ENCODE measurements at places on chromosomes 7 and 10. TPM values are rescaled to one million over a fixed set of nuclear protein-coding genes. Genes with fewer than 3 reads are reported as not detected.

SH2D4B gene
- total RNA-seq: 0.04 TPM

MCM10 gene
- total RNA-seq: 5.1 TPM

TYW1B gene
- total RNA-seq: 10.3 TPM

GIMAP2 gene
- 7.4 TPM for total RNA-seq

C10orf90 gene
- total RNA-seq: 0.58 TPM

IGFBP3 gene
- total RNA-seq: 301 TPM

DNA sequence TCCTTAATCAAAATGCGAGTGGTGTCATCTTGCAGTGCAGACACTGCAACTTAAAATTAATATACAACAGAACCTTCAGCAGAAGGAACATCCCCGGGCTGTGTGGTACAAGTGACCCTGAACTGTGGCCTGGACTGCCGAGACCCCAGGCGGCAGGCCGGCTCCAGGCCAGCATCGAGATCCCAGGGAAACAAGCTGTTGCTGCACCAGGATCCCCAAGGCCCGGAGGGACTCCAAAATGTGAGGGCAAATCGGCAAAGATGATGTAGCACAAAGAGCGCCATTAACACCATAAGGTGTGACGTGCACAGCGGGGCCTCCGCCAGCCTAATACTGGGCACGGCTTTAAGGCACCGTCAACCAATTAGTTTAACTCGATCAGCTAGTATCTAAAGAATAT lies 73.9 kb downstream of the EBF3 start:
- no peak for DNase-seq

- no peak for DNase-seq
These were observed 1363.4 kb upstream of the CELF2 start for GRCh38 chr10:9654261-9654660.

DNA sequence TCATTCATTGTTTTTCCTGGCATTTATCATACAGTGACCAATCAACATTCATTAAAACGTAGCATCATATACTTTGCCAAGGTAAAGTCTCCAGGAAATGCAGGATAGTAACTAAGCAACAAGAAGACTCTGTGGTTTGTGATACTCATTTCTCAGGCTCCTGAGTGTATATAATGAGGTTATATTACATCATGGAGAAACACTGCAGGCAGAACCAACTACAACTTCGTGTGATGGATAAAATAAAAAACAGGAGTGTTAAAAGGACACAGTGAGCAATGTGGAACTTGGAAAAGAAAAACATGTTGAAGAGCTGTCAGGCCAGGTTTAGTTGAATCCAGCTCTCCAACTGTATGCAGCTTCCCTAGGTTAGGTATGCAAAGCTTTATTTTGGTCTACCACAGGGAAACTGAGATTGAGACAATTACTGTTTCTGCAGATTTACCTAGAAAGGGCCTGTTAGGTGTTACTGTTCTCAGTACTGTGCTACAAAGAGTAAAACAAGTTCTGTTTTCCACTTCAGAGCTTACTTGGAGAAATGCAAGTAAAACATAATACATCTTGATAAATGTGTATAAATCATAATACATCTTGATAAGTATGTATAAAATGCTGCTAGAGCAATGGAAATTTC lies 7.8 kb upstream of the CCNY start:
- DNase-seq: no peak

GRCh38 chr10:69451784-69452251 lies 553 bp downstream of the TSPAN15 start:
- DNase-seq: no peak

DNA sequence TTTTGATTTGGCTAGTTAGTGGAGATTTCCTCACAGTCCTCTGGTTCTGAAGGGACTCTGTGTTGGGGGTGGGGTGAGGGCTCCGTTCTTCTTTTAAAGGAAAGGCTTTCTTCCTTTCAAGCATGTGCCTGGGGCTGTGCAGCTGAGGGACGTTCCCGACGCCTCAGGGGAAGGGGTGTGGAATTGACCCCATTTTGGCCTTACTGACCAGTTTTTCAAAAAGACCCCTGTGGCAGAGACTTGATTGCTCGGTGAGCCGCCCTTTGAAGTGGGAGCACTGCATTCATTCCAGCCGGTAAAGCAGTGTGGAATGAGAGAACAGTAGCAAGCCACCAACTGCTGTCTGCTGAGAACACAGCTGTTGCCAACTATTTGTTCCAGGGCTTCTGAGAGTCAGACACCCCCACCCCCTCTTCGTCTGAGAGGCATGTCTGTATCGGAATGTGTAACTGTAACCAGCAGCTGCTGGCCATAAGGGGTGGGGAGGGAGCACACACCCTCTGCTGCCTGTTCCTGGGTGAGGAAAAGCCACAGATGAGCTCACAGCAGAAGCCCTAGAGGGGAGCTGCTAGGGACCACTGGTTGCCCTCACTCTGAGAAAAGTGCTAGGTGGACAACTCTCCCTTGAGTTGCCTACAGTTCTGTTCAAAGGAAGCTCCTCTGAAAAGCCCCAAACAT lies 33.2 kb downstream of the WBP1L start:
- peak; percentile 98 for DNase-seq

- DNase-seq: peak; percentile 94
These were observed 84.9 kb upstream of the TCERG1L start for GRCh38 chr10:131396121-131397050.

- DNase-seq: no peak
These were observed 38.3 kb downstream of the PRTFDC1 start for GRCh38 chr10:24914148-24914547.

GRCh38 chr10:88660598-88660884 lies 3.7 kb upstream of the LIPF start:
- DNase-seq: no peak

DNA sequence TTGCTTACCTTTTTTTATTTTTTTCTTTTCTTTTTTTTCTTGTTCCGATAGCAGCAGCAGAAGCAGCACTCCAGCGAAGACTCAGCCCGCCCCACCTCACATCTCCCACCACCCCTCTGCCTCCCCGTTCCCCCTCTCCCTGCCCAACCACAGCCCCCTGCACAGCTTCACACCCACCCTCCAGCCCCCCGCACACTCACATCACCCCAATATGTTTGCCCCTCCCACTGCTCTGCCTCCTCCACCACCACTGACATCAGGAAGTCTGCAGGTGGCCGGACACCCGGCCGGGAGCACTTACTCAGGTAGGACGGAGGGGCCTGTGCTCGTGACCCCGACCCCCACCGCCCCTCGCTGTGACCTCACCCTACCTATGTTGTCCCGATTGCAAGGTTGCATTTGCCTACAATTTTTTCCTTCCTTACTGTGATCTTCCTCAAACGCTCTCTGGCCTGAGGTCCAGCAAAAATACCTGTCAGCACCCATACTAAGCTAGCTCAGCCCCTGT lies 367.2 kb upstream of the GALNT17 start:
- no peak for DNase-seq

GRCh38 chr7:36278069-36278619 lies 111.5 kb upstream of the ANLN start:
- no peak for DNase-seq

DNA sequence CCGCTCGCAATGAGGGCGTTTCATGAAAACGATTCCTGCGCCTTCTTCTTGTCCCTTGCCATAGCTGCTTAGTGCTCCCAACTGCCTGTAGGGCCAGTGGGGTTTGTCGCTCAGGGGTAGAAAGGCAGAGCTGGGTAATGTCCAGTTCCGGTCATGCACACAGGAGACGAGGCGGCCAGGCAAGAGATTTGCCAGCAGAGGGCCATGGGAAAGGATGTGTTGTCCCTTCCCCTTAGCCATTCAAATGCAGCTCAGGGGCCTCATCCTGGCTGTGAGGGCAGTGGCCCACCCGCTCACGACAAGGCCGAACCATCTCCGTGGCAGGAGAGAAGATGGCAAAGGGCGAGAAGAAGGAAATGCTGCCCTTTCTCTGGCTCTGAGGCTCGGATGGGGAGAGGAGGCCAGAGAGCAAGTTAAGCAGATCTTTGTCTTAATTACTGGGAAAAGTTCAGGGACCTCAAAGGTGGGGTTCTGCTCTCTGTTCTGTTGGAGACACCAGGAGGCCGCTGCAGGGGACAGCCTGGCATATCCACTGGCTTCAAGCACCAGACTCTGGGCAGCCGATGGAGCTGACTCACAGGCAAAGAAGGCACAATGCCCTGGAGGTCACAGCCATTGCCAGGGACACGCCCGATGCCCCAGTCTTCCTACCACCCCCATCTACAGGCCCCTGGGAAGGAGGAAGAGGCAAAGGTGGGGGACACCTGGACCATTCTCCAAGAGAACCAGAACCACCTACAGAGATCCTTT lies 534.8 kb upstream of the MGMT start:
- no peak for DNase-seq

- DNase-seq: peak; percentile 94
These were observed 118.3 kb downstream of the ARID5B start for GRCh38 chr10:62019685-62020359.

DNA sequence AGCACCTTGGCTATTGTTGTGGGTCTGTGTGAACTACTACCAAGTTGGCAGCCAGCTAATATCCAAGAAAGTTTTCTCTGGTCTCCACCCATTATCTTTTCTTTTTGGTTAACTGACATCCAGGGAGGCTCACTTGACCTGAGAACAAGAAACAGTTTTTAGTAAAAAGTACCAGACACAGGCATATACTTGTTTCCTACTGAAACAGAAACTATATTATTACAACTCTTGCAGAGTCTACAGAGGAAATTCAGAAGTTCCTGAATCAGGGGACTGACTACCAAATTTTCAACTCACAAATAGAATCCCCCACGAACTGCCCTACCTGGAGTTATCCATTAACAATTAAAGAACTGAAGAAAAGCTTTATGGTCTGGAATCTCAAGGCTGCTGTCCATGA lies 168.9 kb downstream of the KCND2 start:
- no peak for DNase-seq

- DNase-seq: peak; percentile 75
These were observed 87.3 kb downstream of the PALS2 start for GRCh38 chr7:24660546-24660945.

GRCh38 chr10:96832721-96833219 lies 672 bp downstream of the LCOR start:
- DNase-seq: peak; percentile 92

DNA sequence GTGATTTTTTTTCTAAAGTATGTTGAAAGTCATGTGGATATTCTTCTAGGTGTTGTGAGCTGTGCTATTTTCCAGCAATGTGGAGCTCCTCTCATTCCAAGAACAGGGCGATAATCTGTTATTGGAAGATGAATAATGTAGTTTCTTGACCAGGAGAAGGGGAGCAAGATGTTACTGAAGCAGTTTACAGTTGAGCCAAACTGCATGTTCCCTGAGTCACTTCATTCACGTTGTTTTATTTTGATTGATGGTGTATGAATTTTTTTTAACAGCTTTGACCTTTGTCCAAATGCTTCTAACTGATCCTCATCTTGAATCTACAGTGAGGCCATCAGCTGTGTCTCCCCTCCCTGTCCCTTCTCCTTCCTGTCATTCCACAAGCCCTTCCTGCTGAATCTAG lies 277.1 kb upstream of the KLF6 start:
- no peak for DNase-seq

GRCh38 chr10:14001298-14002040 lies 329.3 kb downstream of the FRMD4A start:
- DNase-seq: no peak

- no peak for DNase-seq
These were observed 61.1 kb upstream of the CCDC71L start for GRCh38 chr7:106721816-106722785.

DNA sequence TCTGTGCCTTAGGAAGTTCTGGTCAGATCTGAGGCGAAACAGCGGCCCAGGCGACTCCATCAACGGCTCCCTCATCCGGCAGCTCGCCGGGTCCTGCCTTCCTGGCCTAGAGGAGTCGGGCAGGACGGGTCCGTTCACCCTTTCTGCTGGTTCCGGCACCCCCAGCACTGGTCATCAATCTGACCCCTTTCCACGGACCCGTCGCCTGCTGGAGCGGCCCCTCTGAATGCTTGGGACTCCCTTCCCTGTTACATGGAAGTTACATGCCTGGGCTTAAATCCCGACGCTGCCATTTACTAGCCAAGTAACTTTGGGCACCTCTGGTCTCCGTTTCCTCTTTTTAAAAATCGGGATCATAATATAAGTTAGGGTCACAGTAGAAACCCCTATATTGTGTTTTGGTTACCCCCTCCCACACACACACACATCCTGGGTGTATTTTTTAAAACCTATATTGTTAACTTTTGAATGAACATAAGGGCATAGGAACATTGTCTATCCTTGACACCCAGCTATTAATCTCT lies 607 bp upstream of the GGCT start:
- DNase-seq: no peak

DNA sequence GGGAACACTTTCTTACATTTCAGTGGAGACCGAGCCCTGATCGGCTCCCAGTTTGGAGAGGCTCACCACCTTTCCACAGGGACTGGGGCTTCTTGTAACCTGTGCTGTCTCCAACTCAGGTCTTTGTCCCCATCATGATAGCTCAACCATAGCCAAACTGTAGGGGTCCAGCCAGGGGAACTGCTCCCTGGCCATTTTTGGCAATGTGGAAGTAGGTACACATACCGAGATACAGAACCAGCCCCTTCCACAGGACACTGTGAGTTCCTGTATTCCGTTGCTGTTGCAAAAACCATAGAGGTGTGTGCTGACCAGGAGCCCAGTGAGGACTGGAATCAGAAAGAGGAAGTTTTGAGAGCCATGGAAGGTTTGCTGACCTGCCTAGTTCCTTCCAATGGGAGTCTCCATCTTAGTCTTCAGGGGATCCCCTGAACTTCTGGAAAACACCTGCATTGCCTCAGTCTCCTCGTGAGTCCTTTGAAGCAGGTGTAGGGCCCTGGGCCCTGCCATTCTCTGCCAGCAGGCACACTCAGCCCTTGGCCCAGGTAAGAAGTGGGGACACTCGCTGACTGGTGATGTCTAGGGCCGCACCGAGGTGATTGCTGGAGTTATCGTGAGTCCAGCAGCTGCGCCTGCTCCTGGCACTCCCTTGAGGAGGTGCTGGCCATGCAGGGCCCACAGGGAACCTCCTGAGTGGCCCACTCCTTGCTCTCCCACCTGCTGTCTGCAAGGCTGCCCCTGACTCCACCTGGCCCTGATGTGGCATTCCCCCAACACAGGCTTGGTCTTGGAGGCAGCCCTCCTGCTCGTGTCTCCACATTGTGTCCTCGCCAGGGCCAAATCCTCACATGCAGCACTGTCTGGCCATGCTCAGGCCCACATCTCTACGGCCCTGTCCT lies 11.2 kb downstream of the WDFY4 start:
- DNase-seq: no peak

- DNase-seq: no peak
These were observed 1.2 kb downstream of the ZMYND11 start for GRCh38 chr10:136465-136762.

All from muscle of leg (tissue), 16 donors.